Nephron progenitor cell (in vitro differentiated cells): ENCODE measurements at places on chromosomes 3 and 15.

DNA sequence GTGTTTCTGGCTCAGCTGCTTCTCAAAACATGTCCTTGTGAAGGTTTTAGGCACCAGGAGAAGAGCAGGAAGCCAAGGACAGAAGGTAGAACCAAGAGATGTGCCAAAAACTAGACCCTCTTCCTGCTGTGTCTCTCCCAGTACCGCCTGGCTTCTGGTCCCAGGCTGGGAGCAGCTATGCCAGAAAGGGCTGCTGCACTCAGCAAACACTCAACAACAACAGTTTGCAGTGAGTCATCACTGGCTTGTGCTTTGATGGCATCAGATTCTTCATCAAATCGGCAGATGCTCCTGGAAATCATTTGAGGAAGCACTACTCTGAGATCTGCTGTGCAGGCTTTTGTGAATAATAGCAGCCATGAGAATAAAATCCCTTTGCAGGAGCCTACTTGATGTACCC, 63.2 kb downstream of the DGKG start:
- DNase-seq, result no peak

DNA sequence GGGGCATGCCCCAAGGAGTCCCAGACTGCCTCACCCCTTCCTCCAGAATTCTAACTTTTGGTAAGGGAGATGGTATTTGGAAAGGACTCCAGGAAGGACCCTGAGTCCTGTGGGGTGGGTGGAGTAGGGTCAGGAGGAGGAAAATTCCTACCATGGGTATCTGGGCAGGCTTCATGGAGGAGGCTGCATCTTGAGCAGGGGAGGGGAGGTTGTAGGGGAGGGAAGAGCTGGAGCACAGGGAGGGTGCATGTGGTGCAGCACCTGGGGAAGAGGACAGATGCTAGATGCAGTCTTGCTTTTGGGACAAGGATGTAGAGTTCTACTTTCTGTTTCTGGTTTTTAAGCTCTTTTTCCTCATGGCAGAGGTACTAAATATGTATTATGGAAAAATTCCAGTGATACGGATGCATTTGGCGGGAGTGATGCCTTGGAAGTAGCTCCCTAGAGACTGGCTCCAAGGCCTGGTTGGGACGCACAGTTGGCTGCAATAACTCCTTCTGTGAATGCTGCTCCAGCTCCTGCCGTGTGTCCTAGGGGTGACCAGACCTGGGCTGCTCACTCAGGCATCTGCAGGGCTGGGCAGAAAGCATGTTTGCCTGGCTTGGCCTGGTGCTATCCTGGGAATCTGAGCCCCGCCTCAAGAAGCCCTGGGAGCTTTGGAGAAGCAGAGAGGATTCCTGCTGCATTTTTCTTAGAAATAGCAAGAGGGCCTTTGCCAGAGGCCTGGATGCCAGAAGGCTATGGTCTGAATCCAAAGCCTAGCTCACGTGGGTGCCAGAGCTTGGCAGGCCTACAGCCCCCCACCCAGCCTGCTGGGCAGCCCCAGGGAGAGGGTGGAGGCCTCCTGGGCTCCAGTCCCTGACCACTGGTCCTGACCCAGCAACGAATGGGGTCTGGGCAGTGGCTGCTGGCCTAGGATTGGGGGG, 10.1 kb downstream of the SEMA3F start:
- no peak for DNase-seq

GRCh38 chr15:98025237-98025636, 64.7 kb downstream of the ARRDC4 start:
- no peak for DNase-seq

GRCh38 chr15:31031471-31032067, 40.1 kb upstream of the MTMR10 start:
- DNase-seq, result no peak

DNA sequence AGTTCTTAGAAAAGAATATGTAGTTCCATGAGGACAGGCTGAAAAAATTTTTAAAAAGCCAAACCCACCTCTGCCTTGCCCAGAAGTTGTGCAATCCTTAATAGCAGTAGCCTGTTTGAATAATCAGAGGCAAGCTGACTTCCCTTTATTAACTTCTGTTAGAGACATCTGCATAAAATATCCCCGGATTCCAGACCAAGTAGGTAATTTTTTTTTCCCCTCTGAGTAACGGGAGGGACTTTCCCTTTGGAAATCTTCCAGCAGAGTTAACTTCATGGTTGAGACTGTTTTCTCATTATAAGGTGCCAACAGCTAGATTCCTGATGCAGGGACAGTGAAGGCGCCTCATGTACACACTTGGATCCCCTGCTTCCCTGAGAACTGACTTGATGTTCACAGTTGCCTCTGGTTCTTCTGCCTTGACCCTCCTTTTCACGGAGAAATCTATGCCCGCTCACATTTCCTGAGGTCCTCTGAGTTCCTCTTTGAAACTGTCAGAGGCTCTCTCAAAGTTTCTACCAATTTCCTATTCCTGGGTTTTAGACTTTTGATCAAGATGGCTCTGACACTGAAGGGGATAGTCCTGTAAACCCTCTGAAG, 227.6 kb upstream of the BHLHE40 start:
- no peak for DNase-seq

DNA sequence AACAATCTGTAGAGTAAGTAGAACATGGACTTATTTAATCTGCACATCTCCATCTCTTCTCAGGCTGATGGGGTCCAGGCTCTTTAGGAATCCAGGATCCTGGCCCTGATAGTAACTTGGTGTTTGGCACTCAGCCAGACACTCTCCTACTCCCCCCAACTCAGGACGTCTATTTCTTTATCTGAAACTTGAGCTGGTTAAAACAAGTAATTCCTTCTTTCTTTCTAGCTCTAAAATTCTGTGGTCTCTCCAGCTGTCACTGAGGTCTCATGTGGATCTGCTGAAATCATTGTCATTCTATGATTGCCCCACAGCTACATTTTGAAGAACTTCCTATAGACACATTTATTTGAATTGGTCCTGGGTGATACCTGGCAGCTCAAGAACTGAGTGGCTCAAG, 59.0 kb downstream of the TP63 start:
- DNase-seq, result no peak

- DNase-seq, result no peak
These were observed 87.3 kb downstream of the PGPEP1L start for GRCh38 chr15:98920091-98920880.

GRCh38 chr3:39029556-39029955, 22.2 kb downstream of the SCN11A start:
- DNase-seq, result no peak
